Right ventricle myocardium superior (tissue), 1 donor: ENCODE measurements at places on chromosomes 5 and 9. TPM values are rescaled to one million over a fixed set of nuclear protein-coding genes. Genes with fewer than 3 reads are reported as not detected.

GRCh38 chr5:61405511-61406295 is 73.6 kb downstream of the ZSWIM6 start:
- DNase-seq, result no peak

DNA sequence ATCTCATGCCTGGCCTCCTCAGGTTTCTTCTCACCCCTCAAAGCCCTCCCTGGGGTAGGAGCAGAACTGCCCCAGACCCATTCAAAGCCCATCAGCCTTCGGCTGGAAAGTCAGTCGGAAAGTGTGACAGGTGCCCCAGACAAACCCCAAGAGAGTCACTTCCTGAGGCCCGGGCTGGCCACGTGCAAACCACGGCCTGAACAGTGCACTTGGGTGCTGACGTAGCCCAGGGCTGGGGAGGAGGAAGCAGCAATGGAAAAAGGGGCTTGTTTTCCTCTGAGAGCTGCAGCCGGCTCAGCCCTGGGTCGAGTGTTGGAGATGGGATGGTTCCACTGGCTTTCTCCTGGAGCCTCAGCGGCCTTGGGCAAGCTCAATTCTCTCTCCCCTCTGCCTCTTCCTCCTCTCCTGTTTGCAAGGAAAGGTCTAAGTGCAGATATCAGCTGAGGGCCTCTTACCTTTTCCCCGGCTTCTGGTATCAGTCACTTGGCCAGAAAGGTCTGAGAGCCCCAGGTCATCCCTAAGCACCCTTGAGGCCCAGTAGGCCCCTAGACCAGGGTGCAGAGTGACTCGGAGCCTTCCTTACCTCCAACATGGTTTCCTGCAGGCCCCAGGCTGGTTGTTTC is 5.9 kb upstream of the EGR1 start:
- peak; percentile 67 for DNase-seq

DNA sequence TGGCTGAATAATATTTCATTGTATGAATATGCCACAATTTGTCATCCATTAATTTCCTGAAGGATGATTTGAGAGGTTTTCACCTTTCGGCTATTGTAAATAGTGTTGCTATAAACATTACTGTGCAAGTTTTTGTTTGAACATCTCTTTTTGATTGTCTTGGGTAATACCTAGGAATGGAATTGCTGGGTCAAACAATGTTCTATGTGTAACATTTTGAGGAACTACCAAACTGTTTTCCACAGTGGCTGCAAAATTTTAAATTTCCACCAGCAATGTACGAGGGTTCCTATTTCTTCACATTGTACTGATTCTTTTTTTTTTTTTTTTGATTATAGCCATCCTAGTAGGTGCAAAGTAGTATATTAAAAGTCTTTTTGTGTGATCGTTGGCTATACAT is 63.8 kb upstream of the ANKH start:
- no peak for DNase-seq

GRCh38 chr5:99900302-99900852 is 634.8 kb upstream of the FAM174A start:
- DNase-seq, result no peak

SH3TC2 gene
- total RNA-seq, result 16.7 TPM
